ENCODE measurements at places on chromosomes 1 and 21.

GRCh38 chr1:166588741-166589140, 250.5 kb upstream of the POGK start:
- DNase-seq, result no peak

DNA sequence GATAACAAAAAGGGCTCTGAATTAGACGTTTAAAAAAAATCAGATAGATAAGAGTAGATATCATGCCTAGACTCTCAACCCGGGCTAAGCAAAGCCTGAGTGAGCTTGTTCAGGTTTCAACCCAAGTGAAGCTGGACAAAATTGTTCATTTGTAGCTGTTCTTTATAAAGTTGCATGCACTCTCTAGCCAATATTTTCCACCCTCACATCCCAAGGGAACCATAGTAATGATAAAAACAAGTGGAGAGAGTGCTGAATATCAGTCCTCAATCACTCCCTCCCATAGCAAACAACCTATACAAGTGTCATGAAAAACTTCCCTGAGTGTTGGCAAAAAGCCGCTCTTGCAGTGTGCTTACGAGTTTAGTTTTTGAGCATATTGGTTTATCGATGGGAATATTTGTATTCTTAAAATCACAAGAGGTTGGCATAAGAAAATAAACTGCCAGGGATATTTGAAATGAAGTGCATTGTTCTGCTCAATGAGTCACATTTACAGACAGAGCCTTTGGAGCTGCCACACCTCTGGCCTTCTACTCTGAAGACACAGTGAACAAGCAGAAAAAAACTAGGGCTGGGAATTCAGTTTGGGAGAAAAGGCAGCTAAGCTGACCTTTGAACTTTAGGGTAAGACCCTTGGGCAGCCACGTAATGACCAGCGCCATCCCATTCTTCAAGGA, 2.2 kb upstream of the CLCA2 start:
- DNase-seq, result no peak

- no peak for DNase-seq
Measured at GRCh38 chr1:18948048-18948912, 8.2 kb downstream of the IFFO2 start.

GRCh38 chr1:192741095-192741494, 67.7 kb upstream of the RGS2 start:
- DNase-seq, result no peak

DNA sequence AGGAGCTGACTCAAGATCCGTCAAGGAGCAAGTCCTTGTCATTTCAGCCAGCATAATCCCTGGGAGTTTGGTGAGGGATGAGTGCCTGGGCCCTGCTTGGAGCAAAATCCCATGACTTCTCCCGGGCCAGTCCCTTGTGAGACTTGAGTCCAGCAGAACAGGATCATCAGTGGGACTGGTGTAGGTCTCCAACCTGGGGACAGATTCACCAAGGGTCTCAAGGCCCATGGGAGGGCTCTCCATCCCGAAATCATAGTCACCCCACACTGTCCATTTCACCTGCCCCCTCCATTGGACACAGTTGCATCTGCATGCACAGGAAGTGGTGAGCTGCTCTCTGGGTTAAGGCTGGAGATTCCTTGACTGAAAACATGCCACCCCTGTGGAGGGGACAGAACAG, 178.2 kb downstream of the FOXD2 start:
- DNase-seq, result no peak

- DNase-seq, result no peak
Measured at GRCh38 chr1:44688760-44689446, 14.4 kb downstream of the ARMH1 start.

GRCh38 chr1:201140941-201141260, 13.4 kb downstream of the TMEM9 start:
- no peak for DNase-seq

GRCh38 chr1:168279253-168279652, 1.4 kb upstream of the TBX19 start:
- no peak for DNase-seq

DNA sequence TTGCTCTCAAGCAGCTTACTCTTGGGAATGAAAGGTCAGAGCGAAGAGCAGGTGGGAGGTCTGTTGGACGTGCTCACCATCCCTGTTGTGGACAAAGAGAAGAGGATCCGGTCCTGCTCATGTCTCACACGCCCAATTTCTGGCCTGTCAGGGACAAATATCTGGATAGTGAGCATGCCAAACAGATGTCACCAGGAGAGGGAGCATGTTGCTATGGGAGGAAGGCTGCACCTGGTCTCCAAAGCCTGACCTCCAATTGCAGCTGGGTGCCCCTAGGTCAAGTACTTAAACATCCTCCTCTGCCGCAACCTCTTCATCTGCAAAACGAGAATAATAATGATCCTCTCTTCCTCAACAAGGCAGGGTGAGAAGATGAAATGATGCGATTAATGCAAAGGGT, 53.4 kb downstream of the DMRTA2 start:
- DNase-seq, result no peak

GRCh38 chr1:101980974-101981373, 15.8 kb downstream of the OLFM3 start:
- DNase-seq, result no peak

DNA sequence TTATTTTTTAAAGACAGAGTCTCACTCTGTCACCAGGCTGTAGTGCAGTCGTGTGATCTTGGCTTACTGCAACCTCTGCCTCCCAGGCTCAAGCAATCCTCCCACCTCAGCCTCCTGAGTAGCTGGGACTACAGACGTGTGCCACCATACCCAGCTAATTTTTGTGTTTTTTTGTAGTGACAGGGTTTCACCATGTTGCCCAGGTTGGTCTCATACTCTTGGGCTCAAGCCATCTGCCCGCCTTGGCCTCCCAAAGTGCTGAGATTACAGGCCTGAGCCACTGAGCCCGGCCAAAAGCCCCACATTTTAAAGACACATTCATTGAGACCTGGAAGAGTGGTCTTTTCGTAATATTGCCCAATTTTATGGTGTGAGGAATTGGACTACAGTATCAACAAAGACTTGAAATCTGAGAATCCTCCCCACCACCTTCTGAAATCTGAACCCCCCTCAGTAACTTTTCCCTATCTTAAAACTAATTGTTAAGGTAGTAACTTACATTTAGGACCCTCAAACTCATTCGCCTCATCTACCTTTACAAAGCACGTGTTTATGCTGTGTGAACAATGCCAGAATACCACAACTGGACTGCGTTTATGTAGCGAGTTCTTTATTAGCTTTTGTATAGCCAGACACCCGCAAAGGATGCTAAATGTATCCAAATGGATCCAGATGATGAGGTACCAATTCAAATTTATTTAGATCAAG, 2.7 kb downstream of the ERRFI1 start:
- DNase-seq, result no peak

- DNase-seq, result no peak
Measured at GRCh38 chr1:179366093-179366800, 476 bp downstream of the AXDND1 start.

DNA sequence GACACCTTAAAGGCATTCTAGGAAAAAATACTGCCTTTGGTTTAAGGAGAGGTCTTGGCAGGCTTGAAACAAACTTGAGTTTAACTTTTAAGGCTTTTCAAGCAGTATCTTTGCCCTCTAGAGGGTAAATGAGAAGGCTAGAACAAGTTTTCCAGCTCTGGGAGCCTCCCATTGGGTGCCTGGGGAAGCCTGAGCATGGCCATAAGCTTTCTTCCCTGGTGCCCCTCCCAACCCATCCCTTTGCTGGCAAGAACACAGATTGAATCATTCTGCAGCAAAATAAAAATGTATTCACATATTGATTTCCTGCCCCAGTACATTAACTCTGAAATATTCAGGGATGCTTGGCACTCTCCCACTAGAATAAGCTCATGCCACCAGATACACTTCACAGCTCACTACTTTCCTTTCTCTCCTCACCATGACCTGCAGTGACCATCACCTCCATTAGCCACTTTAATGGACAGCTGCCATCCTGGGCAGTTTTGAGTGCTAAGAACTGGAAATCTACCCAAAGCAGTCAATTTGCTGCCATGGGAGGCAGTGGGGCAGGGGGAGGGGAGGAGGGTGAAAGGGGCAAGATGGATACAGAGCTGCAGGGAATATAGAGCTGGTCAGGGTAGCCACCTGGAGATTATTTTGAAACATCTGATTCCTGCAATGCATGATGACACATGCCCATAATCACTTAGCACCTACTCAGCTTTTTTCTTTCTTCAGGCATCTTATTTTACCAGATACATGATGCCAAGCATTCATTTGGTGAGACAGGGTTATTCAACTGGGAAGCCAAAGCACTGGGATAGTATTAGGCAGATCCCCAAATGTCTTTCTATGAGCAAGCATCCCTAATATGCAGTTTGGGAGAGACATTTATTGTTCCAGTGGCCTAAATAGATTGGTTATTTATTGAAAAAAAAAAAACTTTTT, 140.6 kb downstream of the SYT2 start:
- DNase-seq, result no peak

- DNase-seq, result no peak
Measured at GRCh38 chr1:55959136-55959548, 620.2 kb downstream of the PLPP3 start.

DNA sequence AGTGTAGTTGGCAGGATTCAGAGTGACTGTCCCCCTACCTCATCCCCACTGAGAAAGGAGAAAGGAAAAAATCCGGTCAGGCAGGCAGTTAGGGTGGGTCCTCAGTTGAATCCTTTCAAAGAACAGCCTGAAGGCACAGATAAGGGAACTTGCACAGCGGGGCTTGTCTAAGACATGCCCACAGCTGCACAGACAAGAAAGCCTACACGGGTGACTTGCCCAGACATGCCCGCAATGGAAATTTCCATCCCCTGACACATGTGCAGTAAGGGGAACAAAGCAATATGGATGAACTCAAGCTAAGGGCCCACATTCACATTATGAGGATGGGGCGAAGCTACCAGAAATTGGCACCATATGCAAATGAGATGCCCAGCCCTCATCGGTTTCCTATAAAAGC, 82.5 kb downstream of the DESI2 start:
- DNase-seq, result no peak

- no peak for DNase-seq
Measured at GRCh38 chr1:111449703-111450017, 396 bp downstream of the ATP5PB start.

GRCh38 chr1:107450899-107451664, 310.2 kb downstream of the NTNG1 start:
- no peak for DNase-seq

GRCh38 chr21:36803816-36804439, 105.0 kb downstream of the SIM2 start:
- no peak for DNase-seq

DNA sequence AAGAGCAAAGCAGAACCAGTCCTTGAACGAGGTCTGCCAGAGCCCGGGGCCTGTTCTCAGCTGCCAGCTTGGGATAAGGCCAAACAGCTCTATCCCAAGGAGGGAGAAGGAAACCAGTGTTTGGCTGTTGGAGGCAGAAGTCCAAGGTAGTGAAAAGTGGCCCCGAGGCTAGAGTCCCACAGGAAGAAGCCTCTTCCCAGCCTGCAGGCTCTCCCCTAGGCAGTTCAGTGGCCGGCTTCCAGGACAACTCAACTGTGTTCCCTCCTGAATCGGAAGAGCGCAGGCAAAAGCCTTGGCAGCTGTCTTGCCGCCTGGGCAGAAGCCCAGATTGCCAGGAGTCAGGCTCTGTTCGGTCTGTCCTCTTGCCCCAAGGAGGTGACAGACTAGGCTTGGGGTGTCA, 19.3 kb downstream of the QSOX1 start:
- DNase-seq, result no peak

DNA sequence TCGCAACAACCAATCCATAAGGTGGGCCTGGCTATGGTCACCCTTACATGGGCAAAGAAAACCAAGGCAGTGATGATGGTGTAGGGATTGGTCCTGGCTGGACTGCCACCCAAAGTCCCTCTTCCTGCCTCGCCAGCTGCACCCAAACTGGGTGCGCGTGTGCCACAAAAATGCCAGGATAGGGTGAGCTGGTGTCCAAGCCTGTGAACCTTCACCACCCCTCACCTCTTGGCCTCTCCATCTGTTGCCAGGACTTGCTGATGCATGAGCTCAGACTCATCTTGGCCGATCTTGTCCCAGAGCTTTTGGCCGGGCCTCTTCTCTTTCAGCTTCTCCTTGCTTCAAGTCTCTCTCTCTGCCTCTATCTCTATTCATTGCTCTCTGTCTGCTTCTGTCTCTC, 41.8 kb downstream of the FOXD2 start:
- DNase-seq, result no peak

GRCh38 chr1:117657031-117657430, 51.2 kb downstream of the TENT5C start:
- DNase-seq, result no peak

GRCh38 chr1:216984536-216984935, 261.3 kb upstream of the ESRRG start:
- no peak for DNase-seq

- DNase-seq, result no peak
Measured at GRCh38 chr1:8006037-8006963, 19.8 kb downstream of the ERRFI1 start.

DNA sequence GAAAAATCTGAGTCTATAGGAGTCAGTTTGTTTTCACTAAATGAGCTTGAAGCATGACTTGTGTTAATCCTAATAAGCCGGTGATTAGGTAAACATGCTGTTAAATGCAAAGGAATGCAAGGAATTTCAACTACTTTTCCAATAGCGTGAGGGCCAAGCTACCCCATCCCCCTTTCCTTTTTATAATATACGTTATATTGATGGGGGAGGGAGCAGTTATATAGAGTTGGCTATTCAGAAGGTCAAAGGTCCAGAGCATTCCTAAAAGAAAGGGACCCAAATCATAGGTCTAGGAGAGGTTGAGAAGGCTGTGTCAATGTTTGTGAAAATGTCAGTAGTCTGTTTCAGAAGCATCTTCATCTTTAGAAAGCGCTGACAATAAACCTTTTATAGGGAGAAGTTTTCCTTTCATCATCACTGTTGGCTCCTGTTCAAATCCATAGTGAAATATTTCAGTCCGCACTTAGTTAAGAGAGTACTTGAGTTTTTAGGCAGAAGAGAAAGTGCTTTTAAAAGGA, 3.8 kb downstream of the CCN1 start:
- no peak for DNase-seq

DNA sequence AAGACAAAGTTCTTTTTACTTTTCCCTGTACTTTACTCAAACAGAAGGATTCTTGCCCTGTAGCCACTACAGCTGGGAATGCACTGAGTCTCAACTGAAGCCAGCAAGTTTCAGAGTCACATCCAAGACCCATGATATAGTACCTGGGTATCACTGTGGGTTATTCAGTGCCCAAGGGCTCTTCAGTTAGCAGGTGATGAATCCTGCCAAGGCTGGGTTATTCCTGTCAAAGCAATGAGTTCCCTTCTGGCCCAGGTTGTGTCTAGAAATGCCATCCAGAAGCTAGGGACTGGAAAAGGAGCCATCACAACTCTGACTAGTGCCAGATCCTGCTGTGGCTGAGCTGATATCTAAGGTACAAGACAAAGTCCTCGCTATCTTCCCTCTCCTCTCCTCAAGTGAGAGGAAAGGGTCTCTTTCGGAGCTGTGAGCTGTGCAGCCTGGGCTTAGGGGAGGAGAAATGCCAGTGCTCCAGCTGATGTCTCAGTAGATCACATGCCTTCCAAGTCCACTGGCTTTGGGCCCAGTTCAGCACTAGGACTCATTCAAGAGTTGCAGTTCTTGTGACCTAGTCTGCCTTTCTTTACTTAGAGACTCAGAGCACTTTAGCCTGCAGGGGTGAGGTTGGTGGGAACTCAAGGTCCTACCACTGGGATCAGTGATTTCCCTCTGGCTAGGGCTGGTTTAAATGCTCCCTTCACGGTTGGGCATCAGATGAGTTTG, 369.4 kb downstream of the TBX15 start:
- no peak for DNase-seq
